ENCODE measurements at places on chromosomes 2 and 18. TPM values are rescaled to one million over a fixed set of nuclear protein-coding genes. Genes with fewer than 3 reads are reported as not detected.

The SETBP1 gene
- 21.1 TPM for total RNA-seq

The RAPGEF4 gene
- total RNA-seq = 2.0 TPM

The HOXD8 gene
- 1.3 TPM for total RNA-seq

The TANC1 gene
- 18.5 TPM for total RNA-seq

The CIAO1 gene
- total RNA-seq = 96.4 TPM

The AFF3 gene
- total RNA-seq = 5.2 TPM

The SERPINB12 gene
- total RNA-seq = not detected

The AGXT gene
- total RNA-seq = 90.8 TPM

The SH3BP4 gene
- total RNA-seq = 35.9 TPM

The PTPRM gene
- 47.4 TPM for total RNA-seq

The KCNG2 gene
- not detected for total RNA-seq

The VWA3B gene
- total RNA-seq = not detected

The COL4A4 gene
- total RNA-seq = 1.7 TPM

The GPR39 gene
- 14.5 TPM for total RNA-seq

The RGPD3 gene
- 0.27 TPM for total RNA-seq

The SKOR2 gene
- not detected for total RNA-seq

The TSN gene
- 63.2 TPM for total RNA-seq
